ENCODE measurements at places on chromosomes 5 and 9.
A peak's percentile ranks its signal among the peaks of the same experiment; 100 is the strongest.

GRCh38 chr5:57841676-57842363, 359.2 kb upstream of the ACTBL2 start:
- peak; percentile 50 for DNase-seq

DNA sequence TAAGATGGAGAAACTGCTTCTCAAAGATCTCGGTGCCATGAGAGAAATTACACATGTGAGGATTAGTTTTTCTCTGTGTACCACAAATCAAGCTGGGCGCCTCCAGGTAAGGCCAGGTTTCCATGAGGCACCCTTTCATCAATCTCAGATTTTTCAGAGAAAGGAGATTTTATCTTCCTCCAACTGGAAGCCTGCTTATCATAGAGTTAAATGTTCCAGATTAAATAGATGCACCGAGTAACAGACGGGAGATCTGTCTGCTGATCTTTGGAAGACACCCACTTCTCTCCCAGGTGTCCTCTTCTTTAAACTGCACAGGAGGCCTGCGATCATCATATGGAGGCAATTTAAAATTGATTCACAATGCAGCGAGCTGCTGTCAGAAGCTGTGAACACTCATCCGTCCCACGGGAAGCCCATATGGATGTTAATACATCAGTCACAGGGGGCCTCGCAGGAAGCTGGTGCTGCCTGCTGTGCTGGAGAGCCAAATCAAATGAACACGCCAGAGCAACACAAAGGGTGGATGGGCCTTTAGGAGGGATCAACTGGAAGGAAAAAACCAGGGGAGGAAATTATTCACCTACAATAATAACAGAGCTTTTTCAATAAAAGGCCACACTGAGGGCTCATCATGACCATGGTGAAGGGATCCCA, 93.3 kb downstream of the TLE1 start:
- DNase-seq, result no peak

DNA sequence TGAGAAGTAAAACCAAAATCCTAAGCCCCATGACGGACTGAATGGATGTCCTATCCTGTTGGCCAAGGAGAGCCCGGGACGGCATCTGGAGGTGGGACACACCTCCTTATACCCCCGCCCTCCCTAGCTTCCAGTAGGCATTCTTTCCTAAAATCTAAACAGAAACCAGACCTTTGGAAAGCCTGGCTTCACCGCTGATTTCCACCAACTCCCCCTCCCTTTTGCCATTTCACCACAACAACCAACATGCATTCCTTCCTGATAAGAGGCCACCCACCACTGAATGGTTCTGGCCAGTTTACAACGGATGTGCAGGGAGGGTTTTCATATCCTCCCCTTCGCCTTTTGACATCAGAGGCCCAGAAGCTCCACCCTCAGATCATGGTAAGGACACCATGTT, 9.2 kb upstream of the RARS1 start:
- DNase-seq, result no peak

GRCh38 chr9:3900673-3901318, 375.0 kb upstream of the RFX3 start:
- no peak for DNase-seq

GRCh38 chr9:127388037-127388855, 8.7 kb upstream of the SLC2A8 start:
- DNase-seq, result no peak

- no peak for DNase-seq
Measured at GRCh38 chr5:91670122-91670521, 287.0 kb upstream of the ARRDC3 start.

DNA sequence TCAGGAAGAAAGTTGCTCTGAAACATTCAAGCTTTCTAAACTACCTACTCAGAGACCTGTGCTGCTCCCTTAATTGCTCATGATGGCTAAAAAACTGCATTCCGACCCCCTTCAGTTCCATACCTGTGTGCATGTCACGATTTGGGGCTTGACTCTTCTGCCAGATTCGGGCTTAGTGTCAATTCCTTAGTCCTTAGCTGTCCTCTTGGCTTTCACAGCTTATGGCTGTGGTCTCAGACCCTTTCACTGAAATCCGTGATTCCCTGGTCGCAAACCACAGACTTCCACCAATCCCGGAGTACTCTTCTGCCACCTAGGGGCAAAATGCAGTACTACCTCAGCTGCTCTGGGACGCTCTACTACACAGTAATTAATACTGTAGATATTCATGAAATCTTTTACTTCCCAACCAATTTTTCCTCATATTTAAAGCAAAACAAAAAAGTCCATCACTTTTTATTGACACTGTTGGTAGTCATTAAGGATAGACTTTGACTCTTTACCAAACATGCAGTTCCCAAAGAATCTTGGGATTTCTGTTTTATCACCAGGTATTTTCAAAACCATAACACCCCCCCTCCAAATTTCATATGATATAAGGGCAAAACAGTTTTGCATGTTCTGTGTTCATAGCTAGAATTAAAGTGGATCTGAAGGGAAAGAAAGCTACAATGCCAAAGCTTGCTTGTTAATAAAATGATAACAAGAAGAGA, 617.4 kb downstream of the SLCO4C1 start:
- DNase-seq, result peak; percentile 74

- DNase-seq, result no peak
Measured at GRCh38 chr9:124553738-124554137, 46.5 kb upstream of the NR5A1 start.

- no peak for DNase-seq
Measured at GRCh38 chr9:98957826-98958225, 14.1 kb downstream of the COL15A1 start.

DNA sequence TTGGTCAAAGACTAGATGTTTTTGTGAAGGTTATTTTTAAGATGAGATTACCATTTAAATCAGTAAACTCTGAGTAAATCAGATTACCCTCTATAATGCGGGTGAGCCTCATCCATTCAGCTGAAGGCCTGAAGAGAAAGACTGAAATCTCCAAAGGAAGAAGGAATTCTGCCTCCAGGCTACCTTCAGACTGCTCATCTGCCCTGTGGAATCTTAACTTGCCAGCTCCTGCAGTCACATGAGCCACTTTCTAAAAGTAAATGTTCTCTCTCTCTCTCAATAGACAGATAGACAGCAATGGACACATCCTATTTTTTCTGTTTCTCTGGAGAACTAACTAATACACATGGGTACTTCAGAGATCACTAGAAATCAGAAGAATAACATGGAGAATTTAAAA, 182.8 kb downstream of the CFAP90 start:
- DNase-seq, result no peak

GRCh38 chr5:5155617-5156016, 15.5 kb downstream of the ADAMTS16 start:
- no peak for DNase-seq

DNA sequence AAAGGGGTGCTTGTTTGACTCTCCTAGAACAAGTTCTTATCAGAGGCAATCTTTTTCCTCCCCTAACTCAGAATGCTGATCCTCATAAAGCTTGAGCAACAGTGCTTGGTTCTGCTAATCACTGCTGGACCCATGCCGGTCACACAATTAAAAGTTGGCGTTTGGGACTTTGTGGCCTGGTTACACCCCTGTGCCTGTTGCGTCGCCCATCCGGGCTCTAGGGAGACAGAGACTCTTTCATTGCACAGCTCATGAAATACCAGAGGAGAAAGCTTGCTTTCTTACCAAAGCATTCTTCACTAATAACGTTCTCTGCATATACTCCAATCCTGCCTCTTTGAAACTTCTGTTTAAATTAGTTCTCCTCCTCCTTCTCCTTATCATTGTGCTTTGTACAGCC, 301.1 kb downstream of the NR3C1 start:
- no peak for DNase-seq

GRCh38 chr9:693201-694091, 148.1 kb upstream of the DMRT1 start:
- no peak for DNase-seq

- no peak for DNase-seq
Measured at GRCh38 chr5:140151144-140152021, 23.6 kb upstream of the CYSTM1 start.

DNA sequence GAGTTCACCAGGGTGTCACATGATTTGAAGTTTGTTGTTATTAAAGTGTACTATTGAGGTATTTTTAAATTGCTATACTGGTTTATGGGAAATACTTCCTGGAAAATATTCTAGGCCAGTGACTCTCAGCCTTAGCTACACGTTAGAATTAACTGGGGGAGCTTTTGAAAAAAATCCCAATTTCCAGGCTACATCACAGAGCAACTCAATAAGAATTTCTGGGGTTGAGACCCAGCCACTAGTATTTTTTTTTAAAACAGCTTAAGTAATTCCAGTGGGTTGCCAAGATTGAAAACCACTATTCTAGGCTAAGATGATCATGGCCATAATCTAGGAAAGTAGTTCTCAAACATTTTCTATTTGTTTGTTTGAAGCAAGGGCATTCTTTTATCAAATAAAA, 142.9 kb upstream of the GRIA1 start:
- DNase-seq, result no peak

GRCh38 chr9:38208206-38208901, 139.3 kb upstream of the SHB start:
- no peak for DNase-seq

- DNase-seq, result no peak
Measured at GRCh38 chr5:177540438-177540837, 13.9 kb downstream of the FAM193B start.

GRCh38 chr9:93187047-93187446, 3.1 kb downstream of the WNK2 start:
- DNase-seq, result no peak

DNA sequence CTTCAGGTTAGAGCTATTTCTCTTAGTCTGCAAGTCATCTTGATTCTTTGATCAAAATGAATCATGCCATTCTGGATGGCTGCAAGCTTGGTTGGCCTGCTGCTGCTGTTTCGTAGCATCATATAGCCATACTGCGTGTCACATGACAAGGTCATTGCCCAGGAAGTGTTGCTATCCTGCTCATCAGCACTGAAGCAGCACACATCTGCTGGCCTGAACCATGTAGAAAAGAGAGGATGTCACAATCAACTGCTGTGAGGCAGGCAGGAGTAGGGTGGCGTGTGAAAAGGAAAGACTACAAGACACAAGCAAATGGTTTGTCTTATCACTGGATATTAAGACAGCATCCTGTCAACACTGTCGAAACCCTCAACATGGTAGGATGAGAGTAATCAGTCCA, 376.7 kb upstream of the RORB start:
- DNase-seq, result no peak

DNA sequence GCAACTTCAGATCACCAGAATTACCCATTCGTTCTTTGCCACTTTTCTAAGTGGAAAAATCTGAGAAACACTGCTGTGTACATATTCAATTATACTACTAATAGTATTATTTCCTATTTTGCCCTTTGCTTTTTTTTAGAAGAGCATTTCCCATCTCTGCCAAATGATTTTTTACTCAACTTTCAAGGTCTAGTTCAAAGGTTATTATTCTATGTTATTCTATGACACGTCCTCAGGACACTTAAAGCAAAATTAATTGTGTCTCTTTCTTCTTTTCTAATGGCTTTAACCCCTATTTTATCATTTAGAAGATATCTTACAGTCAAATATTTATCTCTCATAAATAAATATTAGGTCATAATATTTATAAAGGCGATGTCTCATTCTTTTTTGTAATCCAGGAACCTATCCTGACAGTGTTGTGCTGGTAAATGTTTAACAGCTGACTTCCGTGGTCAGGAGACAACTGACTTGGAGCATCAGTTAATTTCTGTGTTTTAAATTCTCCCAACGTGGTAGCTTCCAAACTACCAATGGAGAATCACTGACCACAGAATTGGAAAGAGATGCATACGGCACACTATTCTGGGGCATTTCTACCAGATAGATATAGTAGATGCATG, 375.2 kb downstream of the ARRDC3 start:
- DNase-seq, result no peak

DNA sequence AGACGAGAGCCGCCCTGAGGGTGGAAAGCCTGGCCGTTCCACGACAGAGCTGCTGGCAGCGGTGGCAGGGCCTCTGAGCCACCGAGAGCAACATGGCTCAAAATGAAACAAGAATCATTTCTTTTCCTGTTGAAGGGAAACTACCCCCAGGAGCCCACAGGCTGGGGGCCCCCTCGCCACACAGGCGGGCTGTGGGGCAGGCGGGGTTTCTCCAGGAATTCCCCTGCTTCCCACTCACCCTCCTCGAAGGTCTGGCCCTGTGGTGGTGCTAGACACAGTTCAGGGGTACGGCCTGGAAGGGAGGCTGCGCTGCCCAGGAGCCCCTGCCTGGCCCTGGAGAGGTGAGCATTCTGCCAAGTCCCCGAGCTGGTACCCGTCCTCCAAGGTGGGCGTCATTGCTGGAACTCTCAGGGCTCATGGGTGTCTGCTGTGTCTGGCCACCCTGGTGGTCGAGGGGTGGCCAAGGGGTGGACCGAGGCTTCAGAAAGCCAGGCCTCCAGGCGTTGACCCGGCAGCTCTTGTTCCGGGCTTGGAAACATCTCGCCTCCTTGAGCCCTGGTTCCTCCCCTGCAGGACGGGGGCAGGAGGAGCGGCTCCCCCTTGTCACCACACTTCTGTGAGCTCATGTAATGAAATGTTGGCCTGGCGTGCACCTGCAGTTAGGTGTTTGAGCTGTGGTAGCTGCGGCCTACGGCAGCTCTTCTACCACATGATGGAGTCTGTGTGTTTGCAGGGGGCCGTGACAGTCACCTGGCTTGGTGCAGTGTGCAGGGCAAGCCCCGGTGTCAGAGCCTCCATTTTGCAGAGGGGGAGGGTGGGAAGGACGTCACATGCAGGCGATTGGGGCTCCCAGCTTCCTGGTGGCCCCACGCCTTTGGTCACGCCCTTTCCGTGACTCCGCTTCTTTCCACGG, 65.3 kb downstream of the RXRA start:
- no peak for DNase-seq

GRCh38 chr5:6541256-6542013, 91.4 kb downstream of the NSUN2 start:
- DNase-seq, result no peak

- DNase-seq, result no peak
Measured at GRCh38 chr5:127758766-127759283, 55.6 kb downstream of the CCDC192 start.

DNA sequence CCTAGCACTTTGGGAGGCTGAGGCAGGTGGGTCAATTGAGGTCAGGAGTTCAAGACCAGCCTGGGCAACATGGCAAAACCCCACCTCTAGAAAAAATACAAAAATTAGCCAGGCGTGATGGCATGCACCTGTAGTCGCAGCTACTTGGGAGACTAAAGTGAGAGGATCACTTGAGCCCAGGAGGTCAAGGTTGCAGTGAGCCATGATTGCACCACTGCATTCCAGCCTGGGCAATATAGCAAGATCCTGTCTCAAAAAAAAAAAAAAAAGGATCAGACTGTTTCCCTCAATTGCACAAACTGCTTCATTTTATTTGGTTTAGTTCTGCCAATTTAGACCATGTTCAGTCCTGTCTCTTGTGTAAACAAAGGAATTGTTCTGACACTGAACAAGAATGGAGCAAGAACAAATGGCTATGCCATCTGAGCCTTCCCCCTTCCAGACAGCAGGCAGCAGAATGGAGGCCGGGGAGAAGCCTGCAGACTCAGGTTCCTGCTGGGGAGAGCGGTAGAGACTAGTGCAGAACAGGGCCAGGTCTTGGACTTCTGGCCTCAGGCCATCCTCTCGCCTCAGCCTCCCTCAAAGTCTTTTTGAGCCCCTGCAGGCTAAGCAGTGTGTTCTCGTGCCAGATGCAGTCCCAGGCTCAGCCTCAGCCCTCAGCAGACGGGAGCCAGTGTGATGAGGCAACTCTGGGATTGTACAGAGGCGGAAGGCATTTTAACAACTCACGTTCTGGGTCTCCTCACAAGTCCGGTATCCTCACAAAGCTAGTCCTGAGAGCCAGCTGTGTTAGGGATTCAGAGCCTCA, 18.2 kb downstream of the HNRNPH1 start:
- DNase-seq, result no peak
